NCI-H1930 (cell line): ENCODE measurements at places on chromosomes 6 and 20.
A peak's percentile ranks its signal among the peaks of the same experiment; 100 is the strongest.

DNA sequence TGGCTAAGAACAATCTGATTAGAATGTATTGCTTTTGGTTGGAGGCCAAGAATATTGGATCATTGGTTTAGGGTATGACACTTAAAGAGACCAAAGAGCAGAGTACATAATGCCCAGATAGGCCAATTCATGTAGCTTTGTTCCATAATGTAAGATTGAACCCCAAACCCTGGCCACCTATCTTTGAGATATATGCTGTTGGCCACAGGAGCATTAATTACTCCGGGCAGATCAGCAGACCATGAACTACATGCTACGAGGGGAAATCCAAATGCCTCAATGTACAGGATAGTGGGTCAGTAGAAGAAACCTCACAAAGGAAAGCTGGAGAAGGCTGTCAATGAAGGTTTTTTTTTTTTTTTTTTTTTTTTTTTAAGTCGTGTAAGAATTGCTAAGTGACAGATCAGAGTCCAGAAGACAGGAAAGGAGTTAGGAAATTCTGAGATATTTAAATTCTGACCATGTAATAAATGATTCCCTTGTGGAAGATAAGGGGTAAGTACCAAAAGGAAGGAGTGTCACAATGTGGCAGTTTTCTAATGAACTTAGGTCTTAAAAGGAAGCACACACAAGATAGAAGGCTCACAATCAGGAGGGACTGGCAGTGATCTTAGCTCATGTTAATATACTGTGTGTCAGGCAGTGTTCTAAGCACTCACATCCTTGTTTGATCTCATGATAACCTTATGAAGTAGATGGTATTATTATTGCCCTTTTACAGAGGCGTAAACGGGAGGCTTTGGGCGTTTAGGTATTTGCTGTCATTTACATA is 61.4 kb downstream of the CARMIL1 start:
- DNase-seq, result no peak

- no peak for DNase-seq
Observed at GRCh38 chr6:118135371-118135770, 228.3 kb downstream of the SLC35F1 start.

GRCh38 chr6:26427451-26427809 is 12.9 kb upstream of the BTN3A3 start:
- no peak for DNase-seq

- DNase-seq, result no peak
Observed at GRCh38 chr6:93785694-93786030, 366.3 kb upstream of the EPHA7 start.

DNA sequence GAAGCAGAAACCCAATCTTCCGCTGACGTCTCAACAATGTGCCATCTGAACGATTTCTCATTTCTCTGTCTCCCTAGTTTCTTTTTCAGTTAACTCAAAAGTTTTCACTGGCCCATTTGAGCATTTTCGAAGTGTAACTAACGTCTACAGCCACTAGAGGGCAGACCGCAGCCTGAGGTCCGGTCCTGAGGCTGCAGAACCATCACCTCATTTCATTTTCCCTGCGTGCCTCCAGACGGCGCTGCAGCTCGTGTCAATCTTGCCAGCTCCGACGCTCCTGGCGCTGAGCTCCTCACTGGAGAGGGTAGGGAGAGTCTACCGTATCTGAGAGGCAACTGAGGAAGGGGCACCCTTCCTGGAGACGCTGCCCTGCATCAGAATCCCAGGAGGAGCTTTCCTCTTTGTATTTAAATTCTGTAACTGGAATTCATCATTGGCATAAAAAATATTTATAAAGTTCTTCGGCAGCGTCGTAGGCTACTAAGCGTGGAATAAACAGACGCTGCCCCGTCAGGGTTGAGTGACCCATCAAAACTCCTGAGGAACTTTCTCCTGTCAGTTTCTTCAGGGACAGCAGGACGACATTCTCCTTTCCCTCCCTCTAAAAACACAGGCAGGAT is 28.5 kb upstream of the DTNBP1 start:
- DNase-seq, result peak; percentile 82

DNA sequence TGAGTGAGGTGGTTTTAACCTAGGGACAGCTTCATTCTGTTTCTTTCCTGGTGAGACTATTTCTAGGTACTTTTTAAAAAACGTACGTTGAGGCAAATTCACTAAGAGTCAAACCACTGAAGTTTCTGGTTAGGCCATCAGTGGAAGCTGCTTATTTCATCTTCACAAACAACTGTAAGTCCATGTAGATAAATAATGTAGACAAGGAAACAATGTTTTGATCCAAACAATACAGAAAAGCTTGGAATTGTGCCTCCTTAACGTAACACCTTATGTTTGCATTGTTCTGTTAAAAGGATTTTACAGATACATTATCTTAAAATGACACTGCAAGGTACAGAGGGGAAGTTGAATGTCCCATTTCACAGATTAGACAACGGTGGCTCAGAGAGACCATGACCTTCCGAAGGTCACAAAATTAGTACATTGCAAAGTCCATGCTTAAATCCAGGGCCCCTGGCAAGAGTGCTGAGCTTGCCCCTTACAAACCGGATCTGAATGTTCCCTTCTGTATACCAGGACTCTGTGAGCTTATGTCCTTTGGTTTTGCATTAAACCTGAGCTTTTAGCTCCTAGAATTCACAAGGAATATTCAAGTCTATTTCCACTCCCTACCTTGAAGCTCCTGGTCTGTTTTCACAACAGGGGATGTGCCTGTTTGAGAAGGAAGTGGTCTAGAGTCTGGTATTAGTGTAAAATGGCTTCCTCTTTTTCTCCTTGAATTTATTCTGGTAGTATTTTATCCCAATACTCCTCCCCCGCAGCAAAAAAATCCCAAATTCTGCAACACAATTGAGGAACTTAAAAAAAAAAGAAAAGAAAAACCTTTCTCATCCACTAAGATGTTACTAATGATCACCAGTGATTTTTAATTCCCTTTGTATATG is 28.9 kb upstream of the ZNF217 start:
- no peak for DNase-seq

DNA sequence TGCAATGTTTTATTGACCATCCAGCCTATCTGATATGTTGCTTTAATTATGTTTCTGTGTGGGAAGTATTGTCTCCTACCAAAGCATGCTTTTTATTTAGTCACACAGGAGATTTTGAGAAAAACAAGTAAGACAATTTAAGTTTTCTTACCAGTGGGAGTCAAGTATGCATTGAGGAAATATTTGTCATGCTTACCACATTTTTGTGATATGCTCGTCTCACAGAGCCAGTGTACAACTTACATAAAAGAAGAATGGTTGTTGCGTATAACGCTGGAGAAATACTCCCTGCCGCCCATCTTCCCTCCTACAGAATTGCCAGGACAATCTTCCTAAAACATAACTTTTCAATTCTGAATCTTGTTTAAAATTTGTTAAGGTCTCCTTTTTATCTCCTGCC is 37.1 kb upstream of the FILIP1 start:
- DNase-seq, result no peak

GRCh38 chr20:3446779-3447178 is 24.0 kb upstream of the ATRN start:
- DNase-seq, result no peak

GRCh38 chr6:149901444-149902140 is 3.7 kb upstream of the RAET1E start:
- DNase-seq, result no peak

DNA sequence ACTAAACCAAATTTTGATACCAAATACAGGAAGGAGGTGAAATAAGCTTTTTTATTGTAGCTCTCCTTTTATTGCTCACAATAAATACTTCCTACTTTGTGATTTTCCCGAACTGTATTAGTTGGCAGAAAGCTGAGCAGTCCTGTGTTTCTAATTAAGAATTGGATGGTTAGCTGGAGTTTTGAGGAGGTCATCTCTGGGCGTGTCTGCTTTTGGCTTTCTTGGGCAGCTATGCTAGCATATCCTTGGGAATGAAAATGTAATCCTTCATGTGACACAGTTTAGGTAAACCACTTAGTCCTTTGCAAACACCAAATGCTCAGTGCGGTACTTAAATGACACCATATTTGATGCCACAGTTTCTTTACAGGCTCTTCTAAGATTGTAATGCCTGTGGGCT is 67.5 kb downstream of the MTHFD1L start:
- no peak for DNase-seq

- no peak for DNase-seq
Observed at GRCh38 chr6:11429577-11429976, 108.0 kb upstream of the TMEM170B start.

GRCh38 chr6:43125555-43125954 is 45.5 kb upstream of the SRF start:
- DNase-seq, result no peak

DNA sequence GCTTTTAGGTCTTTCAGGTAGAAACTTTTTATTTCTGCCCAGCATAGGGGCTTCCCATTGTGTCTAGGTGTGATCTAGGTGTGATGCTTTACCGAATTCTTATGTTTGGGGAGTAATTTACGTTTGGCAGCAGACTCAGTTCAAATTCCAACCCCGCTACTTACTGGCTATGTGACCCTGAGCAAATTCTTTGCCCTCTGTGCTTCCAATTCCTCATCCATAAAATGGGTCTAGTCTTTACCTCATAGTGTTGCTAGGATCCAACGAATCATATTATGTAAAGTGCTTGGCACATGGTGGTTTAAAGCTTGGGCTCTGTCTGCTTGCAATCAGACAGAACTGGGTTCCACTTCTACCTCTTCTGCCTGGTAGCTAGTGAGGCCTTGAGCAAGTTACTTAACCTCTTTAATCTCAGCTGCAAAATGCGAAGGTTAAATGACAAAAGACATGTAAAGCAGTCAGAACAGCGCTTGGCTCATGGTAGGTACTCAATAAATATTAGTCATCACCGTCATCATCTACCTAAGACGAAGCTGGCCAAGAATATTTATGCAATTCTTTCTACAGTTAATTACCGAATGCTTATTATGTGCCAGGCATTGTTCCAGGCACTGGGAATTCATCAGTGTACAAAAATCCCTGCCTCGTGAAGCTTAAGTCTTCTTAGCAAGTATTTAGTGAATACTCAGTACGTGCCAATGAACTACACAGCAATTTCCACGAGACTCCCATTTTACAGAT is 1.0 kb downstream of the NSFL1C start:
- no peak for DNase-seq

DNA sequence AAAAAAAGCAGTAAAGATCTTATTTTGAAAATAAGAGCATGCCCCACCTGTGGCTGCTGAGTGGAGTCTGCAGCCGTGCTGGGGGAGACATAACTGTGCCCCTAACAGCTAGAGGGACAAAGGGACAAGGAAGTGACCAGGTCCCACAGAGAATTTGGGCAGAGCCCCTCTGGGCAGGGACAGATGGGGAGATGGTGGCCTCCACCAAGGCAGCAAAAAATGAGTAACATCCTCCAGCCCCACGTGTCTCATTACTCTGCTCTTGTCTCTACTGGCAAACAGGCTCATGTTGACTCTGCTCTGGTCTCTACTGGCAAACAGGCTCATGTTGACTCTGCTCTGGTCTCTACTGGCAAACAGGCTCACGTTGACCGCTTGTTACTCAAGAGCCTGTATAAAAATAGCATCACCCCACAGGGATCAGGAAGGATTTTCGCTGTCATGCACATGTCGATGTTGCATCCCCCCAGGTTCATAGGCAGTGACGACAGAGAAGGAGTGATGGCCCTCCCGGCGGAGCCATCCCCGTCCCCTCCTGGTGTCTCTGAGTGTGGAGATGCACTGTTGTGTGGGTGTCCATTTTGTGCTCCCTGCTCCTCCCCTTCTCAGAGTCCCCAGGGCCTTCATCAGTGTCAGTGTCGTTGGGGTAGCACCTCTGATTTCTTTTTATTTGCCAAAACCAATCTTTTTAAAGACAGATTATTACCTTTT is 17.3 kb upstream of the PCMTD2 start:
- DNase-seq, result no peak

DNA sequence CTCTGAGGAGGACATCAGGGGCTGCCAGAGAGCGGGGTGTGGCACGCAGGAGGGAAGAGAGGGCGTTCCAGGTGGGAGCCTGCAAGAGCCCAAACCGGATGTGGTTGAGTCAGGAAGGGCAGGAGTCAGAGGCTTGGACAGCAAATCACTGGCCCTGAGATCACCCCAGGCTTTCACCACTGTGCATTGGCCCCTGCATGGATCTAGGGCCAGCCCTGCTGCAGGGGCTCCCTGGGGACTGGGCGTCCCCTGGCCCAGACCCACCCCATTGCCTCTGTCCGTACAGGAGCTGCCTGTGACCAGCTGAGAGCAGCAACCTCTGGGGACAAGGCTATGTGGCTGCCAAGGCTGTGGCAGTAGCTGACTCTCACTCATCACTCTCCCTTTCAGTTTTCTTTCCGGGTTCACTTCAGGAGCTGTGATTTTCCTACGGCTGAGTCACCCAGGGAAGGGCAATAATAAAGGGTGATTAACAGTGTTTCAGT is 33.9 kb downstream of the KCNK17 start:
- no peak for DNase-seq

DNA sequence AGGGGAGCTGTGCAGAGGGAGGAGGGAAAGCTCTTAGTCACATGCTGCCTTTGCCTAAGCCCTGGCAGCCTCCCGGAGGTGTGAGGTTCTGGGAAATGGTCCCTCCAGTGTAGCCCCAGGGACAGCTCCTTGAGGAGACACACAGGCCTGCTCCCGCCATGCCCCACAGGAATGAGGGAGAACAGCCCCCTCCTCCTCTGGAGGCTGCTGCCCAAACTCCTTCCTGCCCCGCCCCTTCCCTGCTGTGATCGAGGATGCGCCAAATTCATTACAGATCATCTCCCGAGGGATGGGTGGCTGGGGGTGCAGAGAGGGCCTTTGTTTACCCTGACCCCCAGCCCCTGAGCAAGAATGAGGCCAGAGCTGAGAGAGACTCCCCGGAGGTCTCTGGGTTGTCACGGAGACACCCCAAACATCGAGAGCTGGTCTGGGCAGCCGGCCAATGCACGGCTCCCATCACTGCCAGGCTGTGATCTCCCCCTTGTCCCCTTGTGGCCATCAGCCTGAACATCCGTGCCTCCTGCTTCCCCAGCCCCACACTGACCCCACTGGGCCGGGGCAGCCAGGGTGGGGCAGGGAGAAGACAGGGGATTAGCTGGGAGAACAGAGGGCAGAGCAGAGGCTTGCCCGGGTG is 8.4 kb downstream of the CYP21A2 start:
- no peak for DNase-seq

DNA sequence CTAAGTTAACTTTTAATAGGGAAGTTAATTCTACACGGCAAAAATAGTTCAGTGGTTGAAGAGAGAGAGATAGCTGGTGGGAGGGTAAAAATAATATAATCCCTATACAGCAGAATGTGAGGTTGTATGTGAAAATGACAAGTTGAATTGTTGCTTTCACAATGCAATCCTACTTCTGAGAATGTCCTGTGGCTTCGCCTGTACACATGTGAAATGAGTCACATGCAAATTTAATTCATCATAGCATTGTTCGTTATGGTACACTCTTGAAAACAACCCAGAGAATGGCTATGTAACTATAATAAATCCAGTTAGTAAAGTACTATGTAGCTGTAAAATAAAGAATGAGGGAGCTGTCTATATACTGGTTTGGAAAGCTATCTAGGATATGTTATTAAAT is 46.0 kb upstream of the HINT3 start:
- DNase-seq, result no peak

DNA sequence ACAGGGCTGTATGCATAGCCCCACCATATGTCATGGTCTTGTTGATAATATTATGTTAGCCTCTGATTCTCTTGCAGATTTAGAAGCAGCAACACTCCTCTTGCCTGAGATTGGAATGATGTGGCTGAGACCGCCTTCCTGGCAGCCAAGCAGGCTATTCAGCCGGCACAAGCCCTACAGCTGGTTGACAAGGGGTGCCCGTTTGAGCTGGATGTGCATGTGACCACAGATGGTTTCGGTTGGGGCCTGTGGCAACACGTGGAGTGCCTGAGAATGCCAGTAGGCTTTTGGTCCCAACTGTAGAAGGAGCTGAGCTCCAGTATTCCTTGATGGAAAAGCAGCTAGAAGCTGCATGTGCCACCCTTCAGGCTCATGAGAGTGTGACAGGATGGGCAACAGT is 303.6 kb upstream of the POU3F2 start:
- no peak for DNase-seq

- DNase-seq, result peak; percentile 29
Observed at GRCh38 chr6:25503686-25504085, 148.3 kb upstream of the SCGN start.
